ENCODE measurements at places on chromosomes 1 and 21.

DNA sequence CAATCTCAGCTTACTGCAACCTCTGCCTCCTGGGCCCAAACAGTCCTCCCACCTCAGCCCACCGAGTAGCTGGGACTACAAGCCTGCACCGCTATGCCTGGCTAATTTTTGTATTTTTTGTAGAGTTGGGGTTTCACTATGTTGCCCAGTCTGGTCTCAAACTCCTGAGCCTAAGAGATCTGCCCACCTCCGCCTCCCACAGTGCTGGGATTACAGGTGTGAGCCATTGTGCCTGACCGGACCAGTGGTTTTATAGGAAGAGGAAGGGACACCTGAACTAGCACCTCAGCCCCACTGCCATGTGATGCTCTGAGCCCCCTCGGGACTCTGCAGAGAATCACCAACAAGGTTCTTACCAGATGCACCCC lies 4.1 kb downstream of the CRYBG2 start:
- no peak for DNase-seq

GRCh38 chr1:74755475-74755874 lies 22.5 kb downstream of the TYW3 start:
- DNase-seq = no peak

DNA sequence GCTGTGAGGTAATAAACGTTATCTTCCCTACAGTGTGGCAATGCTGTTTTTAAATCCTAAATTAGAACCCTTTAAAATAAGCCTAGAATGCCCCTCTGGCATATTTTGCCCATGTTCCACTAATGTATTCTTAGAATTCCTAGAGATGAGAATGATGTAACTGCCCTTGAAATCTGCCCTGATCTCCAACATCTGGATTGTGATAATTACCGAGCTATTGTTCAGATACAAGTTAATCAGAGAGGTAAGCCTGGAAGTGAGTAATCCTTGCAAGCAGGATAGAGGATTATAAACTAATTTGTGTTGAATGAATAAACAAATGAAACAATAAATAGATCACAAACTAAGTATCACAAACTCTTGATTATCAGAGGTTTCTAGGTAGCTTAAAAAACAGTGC lies 107.8 kb upstream of the DMRTA2 start:
- no peak for DNase-seq

- no peak for DNase-seq
Measured at GRCh38 chr1:227576189-227576588, 12.8 kb downstream of the ZNF678 start.

GRCh38 chr1:245074232-245074747 lies 80.5 kb upstream of the KIF26B start:
- no peak for DNase-seq
